CD4-positive, alpha-beta T cell treated with Interleukin-12 subunit alpha and Interleukin-12 subunit beta, for 1 hour (primary cell): ENCODE measurements at places on chromosomes 6 and 20.

DNA sequence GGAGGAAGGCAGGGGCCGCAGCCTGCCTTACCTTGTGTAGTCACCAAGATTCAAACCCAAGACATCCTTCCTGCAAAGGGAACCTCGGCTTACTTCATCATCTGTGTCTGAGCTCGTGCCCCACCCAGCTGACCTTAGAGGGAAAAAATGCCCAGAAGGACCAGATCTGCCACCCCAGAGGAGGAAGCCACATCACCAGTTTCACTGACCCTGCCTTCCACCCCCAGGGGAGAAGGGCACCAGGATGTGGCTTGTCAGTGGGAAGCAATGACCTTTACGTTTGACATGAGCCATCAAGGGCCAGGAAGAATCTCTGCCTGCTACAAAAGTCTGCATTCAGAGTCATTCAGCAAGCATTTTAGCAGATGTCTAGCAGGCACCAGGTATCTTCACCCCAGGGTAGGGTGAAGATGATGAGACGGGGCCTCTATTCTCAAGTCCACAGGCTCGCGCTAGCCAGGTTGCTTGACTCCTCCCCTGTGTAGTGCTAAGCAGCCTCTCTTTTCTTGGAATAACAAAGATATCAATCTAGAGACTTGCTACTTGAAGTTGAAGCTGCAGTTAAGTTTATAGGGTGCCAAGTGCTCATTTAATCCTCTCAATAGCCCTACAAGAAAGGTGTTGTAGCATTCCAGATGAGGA, 28.1 kb downstream of the HM13 start:
- no peak for DNase-seq

DNA sequence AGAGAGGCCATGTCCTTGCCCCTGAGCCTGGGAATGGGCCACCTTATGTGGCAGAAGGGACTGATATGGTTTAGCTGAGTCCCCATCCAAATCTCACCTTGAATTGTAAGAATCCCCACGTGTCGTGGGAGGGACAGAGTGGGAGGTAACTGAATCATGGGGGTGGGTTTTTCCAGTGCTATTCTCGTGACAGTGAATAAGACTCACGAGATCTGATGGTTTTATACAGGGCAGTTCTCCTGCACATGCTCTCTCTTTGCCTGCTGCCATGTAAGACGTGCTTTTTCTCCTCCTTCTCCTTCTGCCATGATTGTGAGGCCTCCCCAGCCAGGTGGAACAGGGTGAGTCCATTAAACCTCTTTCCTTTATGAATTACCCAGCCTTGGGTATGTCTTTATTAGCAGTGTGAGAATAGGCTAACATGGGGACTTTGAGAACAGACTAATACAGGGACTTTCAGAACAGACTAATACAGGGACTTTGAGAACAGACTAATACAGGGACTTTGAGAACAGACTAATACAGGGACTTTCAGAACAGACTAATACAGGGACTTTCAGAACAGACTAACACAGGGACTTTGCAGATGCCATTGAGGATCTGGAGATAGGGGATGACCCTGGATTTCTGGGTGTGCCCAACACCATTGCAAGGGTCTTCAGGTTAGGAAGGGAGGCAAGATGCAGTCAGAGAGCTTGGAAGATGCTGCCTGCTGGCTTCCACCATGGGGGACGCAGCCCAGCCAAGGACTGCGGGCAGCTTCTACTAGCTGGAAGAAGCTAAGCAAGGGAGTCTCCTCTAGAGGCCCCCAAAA, 86.9 kb downstream of the RAMACL start:
- DNase-seq = no peak

DNA sequence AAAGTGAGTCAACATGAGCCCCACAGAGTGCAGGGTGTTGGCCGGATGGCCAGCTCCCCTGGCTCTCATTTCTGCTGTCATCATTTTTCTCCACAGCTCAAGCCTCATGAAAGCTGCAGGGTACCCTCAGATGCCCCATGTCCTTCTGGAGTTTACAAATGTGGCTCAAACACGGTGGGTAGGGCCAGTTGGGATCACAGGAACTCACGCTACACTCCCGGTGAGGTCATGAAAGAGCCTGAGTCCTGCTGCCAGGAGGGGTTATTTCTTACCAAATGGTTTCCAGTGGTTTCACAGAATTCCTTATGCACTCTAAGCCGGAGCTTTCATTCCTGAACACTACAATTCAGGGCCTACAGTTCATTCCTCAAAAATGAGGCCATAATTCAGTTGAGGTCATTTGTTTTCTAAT, 78.7 kb downstream of the TMEM170B start:
- DNase-seq = no peak

- DNase-seq = no peak
Observed at GRCh38 chr20:36385503-36385902, 79.4 kb downstream of the DLGAP4 start.

- DNase-seq = no peak
Observed at GRCh38 chr6:2739335-2739734, 11.4 kb downstream of the MYLK4 start.

DNA sequence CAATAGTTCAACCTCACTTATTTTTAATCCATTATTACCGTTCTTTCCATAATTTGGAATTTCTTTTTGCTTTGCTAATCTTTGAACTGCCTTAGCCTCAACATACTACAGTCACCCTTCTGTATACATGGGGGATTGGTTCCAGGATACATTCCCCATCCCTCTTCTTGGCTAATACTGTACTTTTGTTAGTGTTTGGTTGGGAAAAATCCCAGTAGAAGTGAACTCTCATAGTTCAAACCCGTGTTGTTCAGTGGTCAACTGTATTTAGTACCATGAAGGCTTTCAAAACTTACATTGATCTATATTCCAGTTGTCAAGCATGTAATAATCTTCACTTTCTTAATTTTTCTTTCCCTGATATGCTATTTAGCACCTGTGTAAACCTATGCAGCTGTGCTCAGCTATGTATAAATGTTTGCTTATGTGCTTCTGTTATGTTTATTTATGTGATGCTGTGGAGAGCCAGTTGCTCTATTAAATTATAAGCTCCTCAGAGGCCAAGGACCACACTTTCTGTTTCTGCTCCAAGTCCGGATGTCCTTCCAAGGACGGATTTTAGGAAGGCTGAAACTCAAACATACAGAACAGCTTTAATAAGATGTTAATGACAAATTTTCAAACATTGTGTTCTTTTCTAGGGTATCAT, 33.3 kb upstream of the LAMA4 start:
- DNase-seq = no peak

- DNase-seq = no peak
Observed at GRCh38 chr20:6699921-6700562, 67.4 kb upstream of the BMP2 start.

GRCh38 chr6:12266571-12266970, 23.6 kb upstream of the EDN1 start:
- DNase-seq = no peak

- DNase-seq = no peak
Observed at GRCh38 chr6:129472239-129472638, 237.7 kb downstream of the ARHGAP18 start.

GRCh38 chr20:59891581-59891980, 41.9 kb downstream of the SYCP2 start:
- no peak for DNase-seq

- DNase-seq = no peak
Observed at GRCh38 chr20:32019156-32019510, 8.9 kb downstream of the CCM2L start.

- no peak for DNase-seq
Observed at GRCh38 chr6:134637847-134638437, 312.0 kb downstream of the ALDH8A1 start.

GRCh38 chr20:22430746-22431168, 153.6 kb downstream of the FOXA2 start:
- no peak for DNase-seq

- DNase-seq = no peak
Observed at GRCh38 chr6:118468682-118469465, 79.2 kb upstream of the PLN start.

- DNase-seq = no peak
Observed at GRCh38 chr6:97815301-97815812, 532.3 kb upstream of the MMS22L start.

DNA sequence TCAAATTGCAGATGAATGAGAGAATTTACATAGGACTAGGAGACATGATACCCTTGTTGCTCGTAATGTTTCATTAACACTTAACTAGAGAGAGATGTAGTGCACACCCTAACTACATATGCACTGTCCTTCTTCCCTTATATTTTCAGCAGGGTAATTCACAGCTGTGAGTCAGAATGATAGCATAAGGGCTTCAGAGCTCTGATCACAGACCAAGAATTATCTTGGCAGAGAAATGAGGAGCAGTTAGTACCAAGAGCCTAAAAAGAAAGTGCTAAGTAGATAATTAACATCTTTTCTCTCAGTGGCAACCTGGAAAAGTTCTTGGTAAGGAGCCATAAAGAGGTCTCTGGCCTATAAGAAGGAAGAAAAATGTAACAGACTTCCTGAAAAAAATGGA, 35.8 kb downstream of the GRIK2 start:
- DNase-seq = no peak

- DNase-seq = no peak
Observed at GRCh38 chr20:20226554-20226953, 141.3 kb upstream of the INSM1 start.

- no peak for DNase-seq
Observed at GRCh38 chr6:100415768-100416167, 49.0 kb downstream of the SIM1 start.

GRCh38 chr6:41256383-41256782, 28.2 kb downstream of the TREML4 start:
- DNase-seq = no peak

DNA sequence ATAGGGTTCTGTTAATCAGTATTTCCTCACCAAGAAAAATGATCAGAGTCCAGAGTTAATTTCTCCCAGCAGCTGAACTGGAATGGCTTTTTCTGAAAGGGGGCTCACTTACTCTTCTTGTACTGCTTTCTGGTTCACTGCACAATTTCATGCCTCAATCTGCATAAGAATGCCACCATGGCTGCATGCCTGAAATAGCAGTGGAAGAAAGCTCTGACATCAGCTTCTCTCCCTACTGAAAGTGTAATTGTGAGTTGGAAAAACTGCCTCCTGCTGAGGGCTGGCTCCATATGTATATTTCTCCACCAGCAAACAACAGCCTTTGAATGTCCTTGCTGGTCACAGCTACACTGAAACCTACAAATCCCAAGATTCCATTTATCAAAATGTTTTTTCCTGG, 1027.2 kb upstream of the GJE1 start:
- DNase-seq = no peak

GRCh38 chr20:3777716-3778629, 3.3 kb downstream of the SPEF1 start:
- peak; percentile 46 for DNase-seq

GRCh38 chr6:168714547-168715260, 273.7 kb downstream of the SMOC2 start:
- DNase-seq = no peak

DNA sequence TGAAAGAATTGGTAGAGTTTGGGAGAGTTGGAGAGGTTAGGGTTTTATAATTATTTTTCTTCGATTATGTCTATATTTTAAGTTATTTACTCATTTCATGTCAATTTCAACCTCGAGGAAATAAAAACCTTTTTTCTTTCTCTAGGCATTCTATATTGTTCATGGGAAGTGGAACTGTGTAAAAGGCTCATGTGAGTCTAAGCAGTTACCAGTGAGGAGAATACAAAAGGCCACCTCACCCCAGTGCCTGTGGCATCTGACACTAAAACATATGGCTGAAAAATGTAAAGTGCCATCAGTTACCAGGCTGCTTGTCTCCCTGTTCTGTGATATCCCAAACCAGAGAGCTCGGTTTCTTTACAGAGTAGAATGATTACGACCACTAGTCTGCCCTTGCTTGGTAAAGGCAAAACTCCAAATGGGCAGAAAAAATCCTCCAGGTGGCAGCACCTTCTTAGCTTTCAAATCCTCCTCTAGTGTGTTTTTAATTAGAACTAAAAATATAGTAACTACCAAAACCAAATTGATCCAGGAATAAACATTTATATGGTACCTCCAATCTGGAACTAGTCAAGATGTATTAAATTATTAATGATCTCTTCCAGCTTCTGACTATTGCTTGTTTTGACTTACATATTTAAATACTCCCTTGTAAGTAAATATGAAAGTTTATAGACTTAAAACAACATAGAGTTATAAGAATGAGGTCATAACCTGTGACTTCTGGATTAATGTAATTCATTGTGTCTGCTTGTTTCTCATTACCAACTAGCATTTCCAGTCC, 122.6 kb upstream of the MCHR2 start:
- peak; percentile 23 for DNase-seq

DNA sequence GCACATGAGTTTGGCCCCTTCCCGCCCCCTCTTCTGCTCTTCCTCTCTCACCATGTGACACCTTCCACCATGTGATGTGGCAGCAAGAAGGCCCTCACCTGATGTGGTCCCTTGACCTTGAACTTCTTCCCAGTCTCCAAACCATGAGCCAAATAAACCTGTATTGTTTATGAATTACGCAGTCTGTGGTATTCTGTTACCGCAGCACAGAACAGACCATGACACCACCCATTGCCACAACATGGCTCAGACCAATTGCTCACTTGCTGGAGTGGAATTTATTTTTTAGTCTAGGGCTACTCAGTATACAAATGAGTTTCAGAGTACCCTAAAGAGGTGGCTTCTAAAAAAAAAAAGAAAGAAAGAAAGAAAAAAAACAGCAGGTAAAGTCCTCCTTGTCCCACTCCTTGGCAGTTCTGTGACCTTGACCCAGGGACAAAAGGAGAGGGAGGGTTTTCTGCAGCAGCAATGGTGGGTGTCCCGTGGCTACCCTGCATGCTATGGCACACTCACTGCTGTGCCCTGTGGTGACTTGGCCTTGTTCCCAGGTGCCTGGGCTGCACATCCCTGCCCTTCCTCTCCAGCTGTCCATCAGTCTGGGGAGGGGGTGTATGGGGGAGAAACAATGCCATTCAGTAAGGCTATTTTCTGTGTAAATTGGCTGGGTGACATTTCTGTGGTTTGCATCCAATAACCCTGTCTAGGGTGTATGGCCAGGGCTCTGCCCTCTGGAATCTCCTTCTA, 5.4 kb upstream of the VSX1 start:
- no peak for DNase-seq

DNA sequence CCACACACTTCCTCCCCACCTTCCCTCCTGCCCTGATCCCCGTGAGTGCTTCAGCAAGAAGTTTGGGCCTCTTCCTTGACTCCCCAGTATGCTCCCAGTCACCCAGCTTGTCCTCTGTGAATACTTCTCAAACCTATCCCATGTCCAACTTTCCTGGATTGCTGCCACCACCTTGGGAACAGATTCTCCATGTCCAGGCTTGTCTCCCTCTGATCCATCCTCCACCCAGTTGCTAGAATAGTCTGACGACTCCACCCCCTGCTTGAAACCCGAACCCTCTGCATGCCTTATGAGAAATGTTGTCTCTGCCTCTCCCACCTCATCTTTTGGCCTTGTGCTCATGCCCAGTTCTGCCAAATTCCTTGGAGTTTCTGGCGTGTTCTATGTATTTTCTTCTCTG, 108.0 kb downstream of the PPP1R14C start:
- no peak for DNase-seq

DNA sequence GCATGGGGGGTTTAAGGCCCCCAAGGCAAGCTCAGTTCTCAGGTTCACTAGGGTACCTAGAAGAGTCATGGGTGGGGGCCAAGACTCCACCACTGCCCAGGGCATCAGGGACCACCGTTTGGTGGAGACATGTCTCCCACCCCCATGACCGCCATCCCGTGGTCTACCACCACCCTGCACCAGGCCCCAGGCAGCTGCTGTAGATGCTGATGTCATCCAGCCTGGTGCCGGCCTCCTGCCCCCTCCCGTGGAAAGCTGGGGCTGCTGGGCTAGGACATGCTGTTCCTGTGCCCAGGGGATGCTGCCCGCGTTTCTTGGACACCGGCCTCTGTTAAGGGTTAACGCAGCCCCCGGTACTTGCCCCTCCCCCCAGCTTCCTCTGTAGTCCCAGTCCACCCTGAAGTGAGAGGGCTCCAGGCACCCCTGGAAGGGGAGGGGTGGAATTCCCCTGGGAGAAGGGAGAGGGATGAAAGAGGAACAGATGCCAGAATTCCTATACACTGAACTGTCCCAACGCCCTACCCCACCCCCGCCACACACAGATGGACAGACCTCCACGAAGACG, 587 bp downstream of the IP6K3 start:
- DNase-seq = no peak
